ENCODE measurements at places on chromosomes 5 and 9.

- no peak for DNase-seq
These were observed 133.9 kb upstream of the MTAP start for GRCh38 chr9:21668516-21668915.

- no peak for DNase-seq
These were observed 41.3 kb downstream of the ADAMTS6 start for GRCh38 chr5:65440456-65440855.

DNA sequence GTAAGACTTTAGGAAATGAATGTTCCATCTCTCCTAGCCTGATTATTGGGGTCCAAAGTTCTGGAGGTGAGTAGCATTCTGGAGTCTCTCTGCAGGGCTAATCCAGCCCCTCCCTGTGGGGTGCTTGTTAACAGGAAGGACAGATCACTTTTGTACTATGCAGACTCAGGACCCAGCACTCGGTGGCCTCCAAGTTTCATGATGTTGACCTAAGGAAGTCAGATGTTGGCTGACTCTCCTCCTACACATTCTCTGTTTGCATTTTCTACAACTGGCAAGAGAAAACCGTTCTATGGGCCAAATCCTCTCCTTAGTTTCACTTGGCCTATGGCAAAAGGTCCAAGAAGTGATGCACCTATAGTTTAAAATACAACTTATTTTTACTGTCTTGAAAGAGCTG, 5.5 kb upstream of the PDE8B start:
- DNase-seq: no peak

DNA sequence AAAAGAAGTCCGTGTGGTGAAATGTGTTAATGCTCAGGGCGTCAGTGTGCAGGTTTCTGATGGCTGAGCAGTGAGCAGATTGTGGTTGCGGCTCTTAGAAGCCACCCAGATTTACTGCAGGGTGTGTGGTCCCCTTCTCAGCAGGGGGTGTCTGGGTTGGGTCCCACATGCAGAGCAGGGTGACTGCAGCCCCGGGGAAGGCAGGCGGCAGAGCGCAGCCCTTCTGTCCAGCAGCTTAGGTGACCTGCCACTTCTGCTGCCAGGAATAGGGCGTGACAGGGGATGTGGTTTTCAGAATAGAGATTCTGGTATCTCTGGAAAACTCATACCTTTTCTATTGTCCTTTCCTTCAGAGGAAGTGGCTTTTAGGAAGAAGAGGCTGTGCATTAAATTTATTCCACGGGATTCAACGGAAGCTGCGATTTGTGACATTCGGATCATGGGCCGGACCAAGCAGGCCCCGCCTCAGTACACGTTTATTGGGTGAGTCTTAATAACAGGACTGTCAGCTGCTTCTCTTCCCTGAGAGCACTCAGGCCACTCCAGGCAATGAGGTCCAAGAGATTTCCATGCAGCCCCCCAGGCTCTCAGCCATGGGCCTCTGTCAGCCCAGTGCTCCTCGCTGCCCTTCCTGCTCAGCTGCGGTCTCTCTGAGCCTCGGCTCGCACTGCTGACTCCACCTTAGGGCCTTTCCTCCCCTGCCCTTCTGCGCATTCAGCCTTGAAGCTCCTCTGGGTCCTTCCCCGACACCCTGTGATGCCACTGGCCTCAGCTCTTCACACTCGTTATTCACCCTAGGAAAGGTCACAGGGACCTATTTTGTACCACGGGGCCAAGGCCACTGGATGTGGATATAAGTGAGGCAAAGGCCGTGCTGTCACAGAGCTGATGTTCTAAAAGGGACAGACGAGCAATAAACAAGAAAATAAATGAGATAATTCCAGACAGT, 65.4 kb downstream of the MVB12B start:
- DNase-seq: no peak

GRCh38 chr9:127714020-127714750, 1.3 kb downstream of the PTRH1 start:
- DNase-seq: no peak

GRCh38 chr5:87627363-87627762, 214.6 kb upstream of the CCNH start:
- no peak for DNase-seq

DNA sequence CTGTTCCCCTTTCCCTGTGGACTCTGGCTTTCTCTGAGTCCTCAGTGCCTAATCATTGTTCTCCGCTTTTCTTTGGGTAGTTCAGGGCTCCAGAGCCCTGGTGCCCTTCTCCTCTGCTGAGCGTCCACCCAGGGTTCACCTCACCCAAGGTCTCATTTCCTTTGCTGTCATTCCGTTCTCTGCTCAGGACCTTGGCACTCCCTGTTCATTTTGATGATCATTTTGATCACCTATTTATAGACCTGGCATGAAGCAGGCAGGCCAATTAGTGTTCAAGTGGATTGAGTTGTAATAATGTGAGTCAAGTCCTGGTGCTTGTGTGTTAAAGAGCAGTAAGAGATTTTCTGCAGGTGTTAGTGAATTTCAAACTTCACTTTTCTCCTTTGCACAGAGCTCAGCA, 3.6 kb downstream of the TRIO start:
- DNase-seq: no peak

- DNase-seq: no peak
These were observed 84.9 kb upstream of the PTGER4 start for GRCh38 chr5:40594811-40595210.

DNA sequence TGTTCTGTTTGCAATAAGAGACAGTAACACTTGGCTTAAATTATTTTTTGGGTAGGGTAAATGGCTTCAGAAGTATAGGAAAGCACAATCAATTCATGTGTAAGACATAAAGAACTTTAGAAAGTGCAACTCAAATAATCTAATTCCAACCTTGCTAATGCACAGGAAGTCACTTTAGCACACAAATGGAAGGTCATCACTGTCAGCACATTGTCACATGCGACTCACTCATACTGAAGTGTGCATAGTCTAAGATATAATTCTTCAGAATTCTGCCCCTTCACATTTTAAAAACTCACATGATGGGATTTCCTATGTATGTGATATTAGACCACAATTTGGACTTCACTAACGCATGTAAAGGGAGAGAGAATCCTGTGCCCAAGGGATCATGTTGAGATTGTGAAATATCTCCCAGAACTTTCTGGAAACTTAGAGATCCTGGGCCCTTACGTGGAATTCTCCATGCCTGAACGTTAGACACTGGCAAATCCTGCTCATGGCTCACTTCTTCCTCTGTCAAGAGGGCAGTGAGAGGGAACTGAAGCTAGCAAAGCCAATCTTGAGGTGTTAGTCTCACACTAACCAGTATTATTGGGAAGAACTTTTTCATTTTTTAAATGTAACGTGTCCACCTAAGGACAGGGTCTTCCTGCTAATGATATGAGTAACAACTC, 403.2 kb upstream of the PTGER4 start:
- no peak for DNase-seq

GRCh38 chr9:35163413-35163812, 1.6 kb downstream of the UNC13B start:
- DNase-seq: no peak

DNA sequence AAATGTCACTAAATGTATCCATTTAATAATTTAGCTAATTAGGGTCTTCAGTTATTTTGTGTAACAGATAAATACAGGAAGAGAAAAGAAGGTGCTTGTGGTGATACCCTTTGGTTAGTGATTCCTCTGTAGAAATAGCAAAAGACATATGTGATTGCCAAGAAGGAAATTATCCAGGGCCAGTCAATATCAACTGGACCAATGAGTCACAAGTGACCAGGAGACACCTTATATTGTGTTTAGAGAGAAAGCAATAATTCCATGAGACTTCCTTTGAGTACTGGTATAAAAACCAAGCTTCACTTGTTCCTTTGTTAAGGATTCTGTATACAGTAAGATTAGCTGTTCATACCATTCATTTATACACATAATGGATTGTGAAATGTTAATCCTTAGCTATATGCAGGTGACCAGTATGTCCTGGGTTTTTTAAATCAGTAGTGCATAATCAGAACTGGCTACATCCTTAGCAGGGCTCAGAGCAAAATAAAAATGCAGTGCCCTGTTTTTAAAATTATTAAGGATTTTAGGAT, 11.7 kb upstream of the F2R start:
- DNase-seq: no peak

GRCh38 chr9:111866976-111867375, 29.6 kb upstream of the UGCG start:
- DNase-seq: no peak

DNA sequence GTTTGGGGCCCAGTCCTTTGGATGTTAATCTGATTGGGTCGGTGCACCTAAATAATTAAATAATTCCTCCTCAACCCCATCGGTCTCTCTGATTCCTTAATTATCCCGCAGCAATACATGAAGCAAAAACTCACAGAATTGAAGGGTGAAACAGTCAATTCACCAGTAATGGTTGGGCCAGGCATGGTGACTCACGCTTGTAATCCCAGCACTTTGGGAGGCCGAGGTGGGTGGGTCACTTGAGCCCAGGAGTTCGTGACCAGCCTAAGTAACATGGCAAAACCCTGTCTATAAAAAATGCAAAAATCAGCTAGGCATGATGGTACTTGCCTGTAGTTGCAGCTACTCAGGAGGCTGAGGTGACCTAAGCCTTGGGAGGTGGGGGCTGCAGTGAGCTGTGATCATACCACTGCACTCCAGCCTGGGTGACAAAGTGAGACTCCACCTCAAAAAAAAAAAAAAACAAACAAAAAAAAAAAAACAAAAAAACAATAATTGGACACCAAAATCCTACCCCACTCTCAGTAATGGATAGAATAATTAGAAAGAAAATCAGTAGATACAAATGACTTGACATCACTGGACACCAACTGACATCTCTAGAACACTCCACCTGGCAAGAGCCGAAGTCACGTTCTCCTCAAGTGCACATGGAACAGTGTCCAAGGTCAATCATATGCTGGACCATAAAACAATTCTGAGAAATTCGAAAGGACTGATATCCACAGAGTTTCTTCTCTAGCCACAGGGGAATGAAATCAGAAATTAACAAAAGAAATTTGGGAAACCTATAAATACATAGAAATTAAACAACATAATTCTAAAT, 5.3 kb downstream of the ABO start:
- no peak for DNase-seq

GRCh38 chr5:76958991-76959767, 6.3 kb downstream of the CRHBP start:
- no peak for DNase-seq

Data from tibial nerve (tissue), 4 donors.